ENCODE measurements at places on chromosomes 1 and 21.
A peak's percentile ranks its signal among the peaks of the same experiment; 100 is the strongest.

GRCh38 chr21:16330082-16330907, 600.5 kb downstream of the USP25 start:
- peak; percentile 90 for DNase-seq

- DNase-seq, result no peak
These were observed 99.1 kb downstream of the PKN2 start for GRCh38 chr1:88783145-88783544.

DNA sequence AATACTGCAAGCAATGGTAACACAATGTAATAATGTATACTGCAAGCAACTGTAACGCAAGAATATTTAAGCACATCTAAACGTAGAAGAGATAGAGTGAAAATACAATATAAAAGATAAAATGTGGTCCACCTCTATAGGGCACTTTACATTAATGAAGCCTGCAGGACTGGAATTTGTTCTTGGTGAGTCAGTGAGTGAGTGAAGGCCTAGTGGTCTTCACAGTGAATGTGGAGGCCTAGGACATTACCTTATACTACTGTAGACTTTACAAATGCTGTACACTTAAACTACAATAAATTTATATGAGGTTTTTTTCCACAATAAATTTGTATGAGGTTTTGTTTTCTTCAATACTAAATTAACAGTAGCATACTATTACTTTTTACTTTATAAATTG, 287.4 kb upstream of the SNX7 start:
- no peak for DNase-seq

GRCh38 chr1:86542631-86543030, 4.2 kb upstream of the CLCA4 start:
- DNase-seq, result no peak

DNA sequence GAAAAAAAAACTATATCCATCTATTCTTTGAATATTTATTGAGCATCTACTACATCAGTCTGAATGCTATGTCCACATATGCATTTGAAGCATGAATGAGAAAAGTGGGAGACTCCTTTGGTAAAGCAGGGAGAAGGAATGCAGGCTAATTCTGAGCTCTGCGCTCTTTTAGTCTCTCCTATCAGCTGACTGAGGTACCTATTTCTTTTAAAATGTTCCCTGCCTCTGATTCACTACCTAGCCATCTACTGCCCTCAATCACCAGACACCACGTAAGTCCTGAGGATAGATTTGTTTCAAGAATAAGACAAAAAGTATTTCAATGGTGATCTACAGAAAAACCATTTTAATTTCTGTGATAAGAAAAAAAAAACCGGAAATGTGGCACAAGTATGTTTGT, 3.8 kb upstream of the RGS13 start:
- no peak for DNase-seq
